ENCODE measurements at places on chromosomes 12 and 14.

DNA sequence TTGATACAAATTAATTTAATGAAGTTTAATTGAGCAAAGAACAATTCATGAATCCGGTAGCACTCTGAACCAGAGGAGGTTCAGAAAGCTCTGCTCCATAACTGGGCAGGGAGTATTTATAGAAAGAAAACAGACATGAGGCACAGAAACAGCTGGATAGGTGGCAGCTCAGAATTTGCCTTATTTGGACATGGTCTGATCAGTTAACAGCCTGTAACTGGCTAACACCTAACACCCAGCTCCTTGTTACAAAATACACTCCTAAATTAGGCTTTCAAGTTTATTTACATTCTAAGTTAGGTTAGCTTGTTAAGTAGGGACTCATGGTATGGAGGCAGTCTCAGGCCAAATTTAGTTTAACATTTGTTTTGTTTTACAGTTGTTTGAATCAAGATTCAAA lies 67.8 kb upstream of the TMCC3 start:
- DNase-seq: no peak

DNA sequence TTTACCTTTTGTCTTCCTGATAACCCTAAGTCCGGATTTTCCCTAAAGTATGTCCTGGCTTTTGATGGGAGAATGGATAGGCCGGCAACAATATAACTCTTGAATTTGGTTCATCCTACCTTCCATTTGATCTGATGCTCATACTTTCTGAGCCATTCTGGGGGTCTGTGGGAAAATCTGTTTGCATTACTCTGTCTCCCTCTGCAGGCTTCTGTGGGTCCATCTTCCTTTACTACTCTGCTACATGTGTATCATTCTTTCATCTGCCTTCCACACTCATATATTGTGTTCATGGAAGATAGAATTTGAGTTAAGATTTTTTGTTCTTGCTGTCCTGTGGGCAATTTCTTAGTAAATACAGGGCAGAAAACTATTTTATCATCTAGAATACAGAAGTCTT lies 101.5 kb downstream of the NAV3 start:
- no peak for DNase-seq

DNA sequence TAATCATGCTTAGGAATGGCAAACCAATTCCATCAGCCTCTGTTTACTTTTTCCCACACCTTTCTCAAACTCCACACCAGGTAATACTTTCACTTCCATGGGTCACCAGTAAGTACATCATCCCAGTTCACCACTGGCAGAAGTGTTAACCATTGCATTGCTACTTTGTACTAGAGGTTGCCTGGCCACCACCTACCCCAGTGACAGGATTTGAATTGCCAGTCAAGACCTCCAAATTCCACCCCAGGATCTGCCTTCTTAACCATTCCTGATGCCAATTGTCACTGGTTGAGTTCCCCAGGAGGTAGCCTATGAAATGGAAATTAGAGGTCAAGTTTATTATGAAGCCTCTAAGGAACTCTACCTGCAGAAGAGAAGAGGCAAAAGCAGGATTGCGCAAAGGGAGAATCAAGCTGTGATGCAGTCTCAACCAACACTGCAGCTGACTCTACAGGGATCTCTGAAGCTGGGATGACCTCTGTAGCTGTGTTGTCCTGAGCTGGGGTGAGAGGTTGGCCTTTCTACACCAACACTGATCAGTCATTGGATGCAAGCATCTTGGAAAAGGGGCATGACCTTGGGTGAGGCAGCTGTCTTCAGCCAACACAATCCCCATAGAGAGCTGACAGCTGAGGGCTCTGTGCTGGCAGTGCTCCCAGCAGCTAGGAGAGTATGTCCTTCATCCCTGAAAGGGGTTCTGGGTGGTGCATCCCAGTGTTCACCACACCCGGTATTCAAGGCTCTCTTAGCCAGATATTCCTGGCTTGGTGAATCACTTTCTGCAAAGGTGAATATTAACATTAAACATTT lies 37.0 kb upstream of the HMGA2 start:
- no peak for DNase-seq

DNA sequence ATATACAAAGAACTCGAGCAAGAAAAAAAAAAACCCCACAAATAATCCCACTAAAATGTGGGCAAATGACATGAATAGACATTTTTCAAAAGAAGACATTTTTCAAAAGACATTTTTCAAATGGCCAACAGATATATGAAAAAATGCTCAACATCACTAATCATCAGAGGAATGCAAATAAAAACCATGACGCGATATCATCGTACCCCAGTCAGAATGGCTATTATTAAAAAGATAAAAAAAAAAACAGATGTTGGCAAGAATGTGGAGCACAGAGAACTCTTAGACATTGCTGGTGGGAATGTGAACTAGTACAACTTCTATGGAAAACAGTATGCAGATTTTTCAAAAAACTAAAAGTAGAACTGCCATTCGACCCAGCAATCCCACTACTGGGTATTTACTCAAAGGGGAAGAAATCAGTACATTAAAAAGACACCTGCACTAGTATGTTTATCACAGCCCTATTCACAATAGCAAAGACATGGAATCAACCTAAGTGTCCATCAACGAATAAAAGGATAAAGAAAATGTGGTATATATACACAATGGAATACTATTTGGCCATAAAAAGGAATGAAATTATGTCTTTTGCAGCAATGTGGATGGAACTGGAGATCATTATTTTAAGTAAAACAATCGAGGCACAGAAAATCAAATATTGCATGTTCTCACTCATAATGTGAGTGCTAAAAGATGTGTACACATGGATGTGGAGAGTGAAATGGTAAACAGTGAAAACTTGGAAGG lies 16.3 kb downstream of the ZBTB39 start:
- no peak for DNase-seq

GRCh38 chr12:52873832-52874572 lies 25.2 kb upstream of the KRT78 start:
- no peak for DNase-seq

DNA sequence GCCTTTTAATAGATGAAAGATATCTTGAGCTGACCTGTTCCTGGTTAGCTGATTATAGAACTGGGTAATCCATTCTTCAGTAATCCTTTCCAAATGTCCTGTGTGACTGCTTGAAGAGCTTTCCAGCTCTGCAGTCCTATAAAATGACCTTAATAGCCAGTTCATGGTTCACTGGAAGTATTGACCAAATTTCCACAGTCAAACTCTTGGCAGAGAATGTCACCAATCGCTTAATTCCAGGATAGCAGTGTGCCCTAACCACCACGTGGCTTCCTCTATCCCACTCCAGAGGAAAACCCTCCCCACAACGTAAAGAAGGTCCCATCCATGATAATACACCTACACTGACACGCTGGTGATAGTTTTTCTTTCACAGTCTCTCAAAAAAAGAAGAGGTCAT lies 17.4 kb downstream of the PRKAB1 start:
- DNase-seq: no peak

DNA sequence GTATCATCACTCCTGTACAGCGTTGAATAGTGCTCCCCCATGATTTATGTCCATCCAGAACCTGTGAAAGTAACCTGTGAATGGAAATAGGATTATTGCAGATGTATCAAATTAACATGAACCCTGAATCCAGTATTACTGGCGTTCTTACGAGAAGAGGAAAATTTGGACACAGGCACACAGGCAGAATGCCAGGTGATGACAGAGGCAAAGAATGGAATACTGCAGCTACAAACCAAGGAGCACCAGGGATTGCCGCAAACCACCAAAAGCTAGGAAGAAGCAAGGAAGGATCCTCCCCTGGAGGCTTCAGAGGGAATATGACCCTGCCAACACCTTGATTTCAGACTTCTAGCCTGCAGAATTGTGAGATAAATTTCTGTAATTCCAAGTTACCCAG lies 113.5 kb upstream of the EGLN3 start:
- no peak for DNase-seq

GRCh38 chr14:35213869-35214387 lies 78.3 kb upstream of the PSMA6 start:
- no peak for DNase-seq

GRCh38 chr12:101884174-101884573 lies 6.8 kb downstream of the DRAM1 start:
- no peak for DNase-seq

- no peak for DNase-seq
Observed at GRCh38 chr14:67999705-68000384, 180.3 kb downstream of the RAD51B start.

DNA sequence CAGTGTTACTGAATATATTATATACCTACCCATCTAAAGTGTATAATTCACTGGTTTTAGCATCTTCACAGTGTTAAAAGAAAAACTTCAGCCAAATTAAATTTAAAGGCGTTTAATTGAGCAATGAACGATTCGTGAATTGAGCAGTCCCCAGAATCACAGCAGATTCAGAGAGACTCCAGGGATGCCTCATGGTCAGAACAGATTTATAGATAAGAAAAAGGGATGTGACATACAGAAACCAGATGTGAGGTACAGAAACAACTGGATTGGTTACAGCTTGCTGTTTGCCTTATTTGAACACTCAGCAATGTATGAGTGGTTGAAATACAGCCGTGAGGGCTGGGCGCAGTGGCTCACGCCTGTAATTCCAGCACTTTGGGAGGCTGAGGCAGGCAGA lies 84.6 kb downstream of the WNK1 start:
- no peak for DNase-seq

- no peak for DNase-seq
Observed at GRCh38 chr12:48446161-48446776, 26.1 kb upstream of the ANP32D start.

- no peak for DNase-seq
Observed at GRCh38 chr12:19158923-19159322, 29.4 kb downstream of the PLEKHA5 start.

- DNase-seq: no peak
Observed at GRCh38 chr14:95507701-95508103, 8.7 kb downstream of the SYNE3 start.

GRCh38 chr12:48986720-48987291 lies 8.7 kb downstream of the WNT1 start:
- no peak for DNase-seq

DNA sequence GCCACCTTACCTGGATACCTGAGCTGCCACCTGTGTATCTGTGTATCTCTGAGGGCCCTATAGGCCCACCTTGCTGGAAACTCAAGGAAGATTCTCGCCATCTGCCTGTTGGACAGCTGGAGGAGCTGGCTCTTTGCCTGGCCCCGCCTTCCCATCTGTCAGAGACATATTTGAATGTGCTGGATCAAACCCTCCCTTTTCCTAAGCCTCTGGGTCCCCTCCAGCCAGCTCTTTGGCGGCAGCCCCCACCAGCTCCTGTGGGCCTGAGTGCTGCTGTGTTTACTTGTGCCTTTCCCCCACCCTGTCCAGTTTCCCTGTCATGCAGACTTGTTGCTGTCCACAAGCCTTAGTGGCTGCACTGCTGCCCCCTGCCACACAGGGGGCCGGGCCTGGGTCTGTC lies 55.9 kb upstream of the SRSF5 start:
- no peak for DNase-seq

DNA sequence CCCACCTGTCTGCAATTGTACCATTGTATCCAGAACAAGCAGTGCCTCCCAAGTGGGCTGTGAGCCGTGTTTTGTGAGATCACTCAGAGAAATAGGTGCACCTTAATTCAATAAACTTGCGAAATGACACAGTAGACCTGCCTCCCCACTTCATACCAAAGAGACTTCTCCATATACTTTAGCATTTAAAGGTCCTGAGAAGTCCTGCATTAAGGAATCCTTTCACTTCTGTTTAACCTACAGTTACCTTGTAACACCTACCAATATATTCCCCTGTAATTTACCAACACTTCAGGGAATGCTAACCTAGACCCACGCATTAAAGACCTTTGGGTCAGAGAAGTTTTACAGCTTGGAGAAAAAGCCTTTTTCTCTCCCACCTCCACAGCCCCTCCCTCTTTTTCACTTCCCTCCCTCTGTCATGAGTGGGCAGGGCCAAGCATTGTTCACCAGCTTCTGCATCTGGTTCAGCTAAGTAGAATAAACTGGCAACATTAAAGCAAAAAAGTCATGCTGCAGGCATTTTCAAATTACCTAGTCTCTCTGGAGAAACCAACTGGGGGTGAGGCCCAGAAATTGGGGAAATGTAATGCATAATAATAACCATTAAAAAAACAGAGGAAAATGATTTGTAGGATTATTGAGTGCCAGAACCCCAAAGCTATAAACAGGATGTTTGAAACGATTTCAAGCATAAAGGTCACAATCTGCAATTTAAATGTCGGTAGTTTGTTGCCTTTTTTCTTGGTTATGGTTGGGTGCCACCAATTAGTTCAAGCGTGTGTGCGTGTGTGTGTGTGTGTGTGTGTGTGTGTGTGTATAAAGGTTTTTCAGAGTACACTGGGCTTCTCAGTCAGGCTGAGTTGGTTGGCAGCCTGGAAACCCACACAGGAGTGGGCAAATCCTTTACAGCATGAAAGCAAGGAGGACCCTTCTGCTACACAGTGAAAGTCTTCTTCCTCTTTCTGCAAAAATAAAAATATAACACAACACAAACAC lies 13.7 kb upstream of the WSCD2 start:
- DNase-seq: peak; percentile 19

- no peak for DNase-seq
Observed at GRCh38 chr14:106174206-106174605, 647.8 kb downstream of the TMEM121 start.

DNA sequence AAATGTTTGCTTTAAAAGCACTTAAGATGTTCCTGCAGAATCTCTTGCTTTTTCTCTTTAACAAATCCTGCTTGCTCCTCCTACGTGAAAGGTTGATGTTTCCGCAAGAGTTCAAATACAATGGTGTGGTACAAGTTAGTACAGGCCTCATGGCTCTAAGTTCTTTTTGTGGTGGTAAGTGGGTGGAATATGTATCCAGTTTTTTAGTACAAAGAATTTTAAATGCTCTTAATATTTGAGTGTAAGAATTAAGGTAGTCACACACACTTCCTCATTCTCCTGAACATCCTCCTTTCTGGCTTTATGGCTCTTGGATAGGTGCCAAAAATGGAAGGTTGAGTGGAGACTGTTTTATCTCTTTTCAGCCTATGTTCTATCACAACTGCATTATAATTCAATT lies 1.8 kb downstream of the OTOGL start:
- no peak for DNase-seq

- no peak for DNase-seq
Observed at GRCh38 chr14:33386140-33386539, 447.5 kb downstream of the NPAS3 start.

DNA sequence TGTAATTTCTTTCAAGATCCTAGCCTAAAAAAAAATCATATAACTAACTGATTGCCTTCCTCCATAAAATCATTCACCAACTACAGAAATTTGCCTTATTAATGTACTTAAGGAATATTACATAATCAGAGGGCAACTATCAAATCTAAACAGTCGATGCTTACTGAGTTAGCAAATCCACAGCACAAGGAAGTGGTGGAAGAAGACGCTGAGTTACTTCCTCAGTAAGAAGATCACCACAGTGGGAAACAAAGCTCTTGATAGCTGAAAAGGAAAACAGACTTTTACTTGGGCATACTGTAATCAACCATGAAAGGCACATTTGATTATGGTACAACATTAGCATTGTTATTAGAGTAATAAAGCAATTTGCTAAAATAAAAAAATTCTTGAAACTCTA lies 48.7 kb downstream of the HEATR5A start:
- DNase-seq: no peak

- DNase-seq: no peak
Observed at GRCh38 chr12:104353012-104353981, 49.8 kb downstream of the EID3 start.

GRCh38 chr12:66035288-66035966 lies 95.1 kb downstream of the LLPH start:
- no peak for DNase-seq

Data from stimulated activated naive B cell treated with anti-CD40 and anti-IgM and Interleukin-4, amounts not matched to agents 10 μg/mL and 1 μg/mL and 100 μg/mL, for 72 hours (primary cell).